B cell (primary cell): ENCODE measurements at places on chromosomes 12 and 14. TPM values are rescaled to one million over a fixed set of nuclear protein-coding genes. Genes with fewer than 3 reads are reported as not detected.

GRCh38 chr12:75814851-75815754, 216.5 kb downstream of the PHLDA1 start:
- H3K27me3 ChIP-seq: no peaks in the 10 kb centered on the region
- H3K27ac ChIP-seq: peak overlapping the region; percentile 63
- no peaks in the 10 kb centered on the region for H3K36me3 ChIP-seq
- peak; percentile 46 for DNase-seq
- H3K4me3 ChIP-seq: no peak overlapping the region

DNA sequence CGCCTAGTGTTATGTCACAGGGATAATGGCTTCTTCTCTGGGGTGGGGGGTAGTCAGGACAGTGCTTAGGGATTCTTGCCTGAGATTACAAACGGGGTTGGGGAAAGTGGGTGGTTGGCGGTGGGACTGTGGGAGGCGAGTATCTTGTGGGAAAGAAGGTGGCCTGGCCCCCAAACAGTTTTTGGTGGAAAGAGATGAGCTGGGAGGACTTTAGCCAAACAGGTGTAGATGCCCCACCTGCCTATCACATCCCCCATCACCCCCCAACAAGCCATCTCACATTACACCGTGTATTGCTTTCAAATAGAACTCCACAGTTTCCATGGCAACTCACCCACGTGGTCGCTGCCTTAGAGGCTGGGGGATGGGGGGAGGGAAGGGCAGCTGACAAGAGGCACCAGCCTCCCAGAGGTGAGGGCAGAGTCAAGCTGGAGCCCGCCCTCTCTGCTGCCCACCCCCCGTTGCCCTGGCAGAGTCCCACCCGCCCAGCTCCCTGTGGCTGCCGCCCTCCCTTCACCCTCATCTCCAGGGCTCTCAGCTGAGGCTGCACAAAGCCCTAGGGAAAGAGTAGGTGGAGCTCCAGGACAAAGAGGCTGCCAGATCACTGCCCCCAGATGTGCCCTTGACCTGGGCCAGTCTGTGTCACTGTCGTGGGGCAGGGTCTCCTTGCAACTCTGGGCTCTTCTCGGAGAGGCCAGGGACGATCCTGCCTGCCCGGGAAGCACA, 98.3 kb downstream of the LRRC74A start:
- H3K27ac ChIP-seq: no peak overlapping the region
- H3K4me3 ChIP-seq: no peak overlapping the region
- no peaks in the 10 kb centered on the region for H3K27me3 ChIP-seq
- DNase-seq: peak; percentile 50
- no peaks in the 10 kb centered on the region for H3K36me3 ChIP-seq

DNA sequence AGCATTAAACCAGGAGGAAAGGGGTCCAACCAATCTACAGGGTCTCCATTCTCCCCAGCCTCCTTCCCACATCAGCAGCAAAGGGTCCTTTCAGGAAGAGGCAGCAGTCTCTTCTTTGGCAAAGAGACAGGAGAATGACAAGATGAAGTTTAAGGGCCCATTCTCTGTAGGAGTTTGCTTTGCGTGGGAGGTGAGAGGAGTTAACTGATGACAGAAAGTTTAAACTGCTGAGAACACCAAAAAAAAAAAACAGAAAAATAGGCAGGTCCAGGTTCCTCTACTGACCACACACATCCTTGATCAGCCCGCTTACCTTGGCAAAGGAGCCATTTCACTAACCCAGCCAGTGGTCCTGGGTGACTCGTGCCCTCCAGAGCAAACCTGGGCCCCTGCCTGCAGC, 5.7 kb downstream of the SLC6A13 start:
- no peaks in the 10 kb centered on the region for H3K4me1 ChIP-seq
- no peak overlapping the region for H3K4me3 ChIP-seq
- no peak for DNase-seq
- no peak overlapping the region for H3K27ac ChIP-seq

GRCh38 chr12:120352117-120352516, 16.8 kb downstream of the MSI1 start:
- H3K27ac ChIP-seq: no peak overlapping the region
- peaks cover 5% of the 10 kb centered on the region for H3K27me3 ChIP-seq
- H3K4me1 ChIP-seq: no peaks in the 10 kb centered on the region
- H3K36me3 ChIP-seq: no peaks in the 10 kb centered on the region
- DNase-seq: no peak
- H3K4me3 ChIP-seq: no peak overlapping the region

DNA sequence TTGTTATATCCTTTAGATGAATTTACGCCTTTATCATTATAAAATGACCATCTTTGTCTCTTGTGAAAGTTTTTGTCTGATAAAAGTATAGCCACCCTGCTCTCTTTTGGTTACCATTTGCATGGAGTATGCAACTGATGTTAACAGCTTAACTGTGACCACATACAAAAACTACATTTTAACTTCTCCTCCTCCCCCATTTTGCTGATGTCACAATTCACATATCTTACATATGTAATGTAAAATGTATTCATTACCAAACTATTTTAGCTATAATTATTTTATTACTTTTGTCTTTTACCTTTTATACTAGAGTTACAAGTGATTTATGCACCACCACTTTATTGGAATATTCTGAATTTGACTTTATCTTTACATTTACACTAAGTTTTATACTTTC, 184.5 kb upstream of the NPAS3 start:
- no peak for DNase-seq
- H3K4me3 ChIP-seq: no peak overlapping the region
- H3K36me3 ChIP-seq: no peaks in the 10 kb centered on the region

GRCh38 chr12:131422187-131422520, 288.7 kb upstream of the SFSWAP start:
- no peak overlapping the region for H3K4me3 ChIP-seq
- DNase-seq: no peak
- no peaks in the 10 kb centered on the region for H3K36me3 ChIP-seq
- H3K27me3 ChIP-seq: no peaks in the 10 kb centered on the region
- no peak overlapping the region for H3K27ac ChIP-seq
- H3K4me1 ChIP-seq: no peaks in the 10 kb centered on the region

GRCh38 chr12:65123435-65124063, 2.4 kb upstream of the WIF1 start:
- H3K27me3 ChIP-seq: peaks cover 44% of the 10 kb centered on the region
- DNase-seq: peak; percentile 27
- H3K4me1 ChIP-seq: peaks cover 12% of the 10 kb centered on the region
- no peaks in the 10 kb centered on the region for H3K36me3 ChIP-seq
- H3K4me3 ChIP-seq: no peak overlapping the region

The SLC7A8 gene
- 0.85 and 1.1 TPM in 2 replicates for total RNA-seq

The BCAT1 gene
- total RNA-seq: 4.9 and 9.6 TPM in 2 replicates

The CD69 gene
- 44.8 and 45.1 TPM in 2 replicates for total RNA-seq

The IL26 gene
- not detected in 2 replicates for total RNA-seq
